ENCODE measurements at places on chromosomes 1 and 21.

DNA sequence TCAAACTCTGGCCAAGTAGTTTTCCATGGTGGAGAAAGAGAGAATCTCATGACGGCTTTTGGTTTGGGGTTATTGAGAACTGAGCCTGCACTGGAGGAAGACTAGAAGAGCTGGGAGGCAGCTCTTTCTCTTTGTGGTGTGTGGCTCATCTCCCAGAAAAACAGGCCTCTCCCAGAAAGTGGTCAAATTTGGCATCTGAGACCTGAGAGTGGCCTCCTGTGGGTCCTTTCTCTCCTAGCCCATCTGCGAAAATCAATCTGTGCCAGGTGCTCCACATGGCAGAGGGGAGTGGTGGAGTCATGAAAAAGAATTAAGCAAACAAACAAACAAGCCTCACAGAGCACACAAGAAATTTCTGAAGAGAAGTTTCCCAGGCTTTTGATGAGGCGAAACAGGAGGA, 305.0 kb downstream of the ST6GALNAC3 start:
- peak; percentile 15 for DNase-seq

GRCh38 chr1:201514466-201514865, 7.5 kb upstream of the CSRP1 start:
- DNase-seq, result no peak

GRCh38 chr1:213615226-213615916, 372.4 kb upstream of the PROX1 start:
- DNase-seq, result no peak

DNA sequence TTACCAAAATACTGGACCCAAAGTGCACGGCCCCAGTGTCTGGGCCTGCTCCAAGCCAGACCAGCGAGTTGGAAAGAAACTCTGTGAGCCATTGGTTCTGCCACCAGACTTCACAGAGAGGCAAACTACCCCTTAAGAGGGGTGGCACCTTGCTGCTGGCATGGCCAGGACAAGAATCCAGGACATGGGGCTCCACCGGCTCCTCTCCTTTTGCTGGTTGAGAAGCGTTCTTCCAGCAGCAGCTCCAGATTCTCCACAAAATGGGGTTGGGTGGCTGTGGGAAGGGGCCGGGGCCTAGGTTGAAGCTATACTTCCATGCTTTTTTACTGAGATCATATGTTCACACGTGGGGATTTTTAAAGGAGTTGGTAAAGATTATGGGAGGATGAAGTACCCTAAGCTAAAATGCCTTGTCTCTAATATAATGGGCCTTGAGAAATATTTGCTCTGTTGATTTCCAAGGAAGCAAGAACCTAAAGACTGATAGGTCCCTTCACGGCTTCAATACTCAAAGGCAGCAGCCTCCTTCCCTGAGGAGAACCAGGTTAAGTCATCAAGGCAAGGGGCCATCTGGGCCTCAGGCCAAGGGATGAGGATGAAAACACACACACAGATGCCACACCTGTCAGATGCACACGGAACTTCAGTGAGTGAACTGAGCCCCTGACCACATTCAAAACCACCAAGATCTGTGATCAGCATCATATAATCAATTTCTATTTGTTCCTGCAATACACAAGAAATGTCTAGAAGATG, 3.1 kb downstream of the C1orf198 start:
- no peak for DNase-seq

DNA sequence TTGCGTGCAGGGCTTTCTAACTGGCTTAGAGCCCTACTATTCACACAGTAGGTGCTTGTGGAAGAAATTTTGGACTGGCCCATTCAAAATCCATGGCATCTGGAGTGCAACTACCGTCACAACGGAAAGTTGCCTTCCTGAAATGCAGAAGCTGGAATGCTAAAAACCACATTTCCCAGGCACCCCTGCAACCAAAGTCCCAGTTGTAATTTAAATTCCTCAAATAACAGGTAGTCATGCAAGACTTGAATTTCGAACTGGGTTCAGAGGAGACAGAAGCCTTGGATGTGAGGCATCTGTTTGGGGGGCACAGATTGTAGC, 186.7 kb downstream of the TOMM20 start:
- DNase-seq, result peak; percentile 72

DNA sequence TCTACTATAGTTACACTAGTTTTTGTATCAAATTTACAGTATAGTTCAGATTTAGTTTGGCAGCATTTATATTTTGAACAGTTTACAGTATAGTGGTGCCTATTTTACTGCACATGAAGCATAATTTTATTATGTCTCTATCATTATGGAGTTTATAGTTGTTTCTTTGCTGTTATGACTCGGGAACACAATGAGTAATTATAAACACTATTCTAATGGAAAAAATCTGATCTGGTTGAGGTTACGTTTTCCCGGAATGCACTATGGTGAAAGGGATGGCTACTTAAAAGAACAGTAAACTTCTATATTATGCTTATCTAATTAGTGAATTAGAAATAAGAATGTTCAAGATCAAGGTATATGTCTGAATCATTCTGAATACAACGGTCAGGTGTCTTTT, 10.6 kb downstream of the LCA5L start:
- DNase-seq, result peak; percentile 39

DNA sequence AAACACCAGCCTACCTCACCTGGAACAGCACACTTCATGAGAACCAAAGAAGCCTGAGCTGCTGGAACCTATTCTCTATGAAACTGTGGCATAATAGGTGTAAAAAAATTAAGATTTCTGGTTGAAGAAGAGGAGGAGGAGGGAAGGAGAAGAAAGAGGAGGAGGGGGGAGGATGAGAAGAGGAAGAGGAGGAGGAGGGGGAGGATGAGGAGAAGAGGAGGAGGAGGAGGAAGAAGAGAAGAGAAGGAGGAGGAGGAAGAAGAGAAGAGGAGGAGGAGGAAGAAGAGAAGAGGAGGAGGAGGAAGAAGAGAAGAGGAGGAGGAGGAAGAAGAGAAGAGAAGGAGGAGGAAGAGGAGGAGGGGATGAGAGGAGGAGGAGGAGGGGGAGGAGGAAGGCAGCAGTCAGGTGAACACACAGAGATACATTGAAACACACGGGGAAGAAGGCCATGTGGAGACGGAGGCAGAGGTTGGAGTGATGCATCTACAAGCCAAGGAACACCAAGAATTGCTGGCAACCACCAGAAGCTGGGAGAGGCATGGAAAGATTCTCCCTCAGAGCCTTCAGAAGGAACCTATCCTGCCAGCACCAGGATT, 8.2 kb downstream of the ACTA1 start:
- DNase-seq, result no peak

GRCh38 chr1:201946224-201946908, at the start of gene LMOD1:
Gene LMOD1, minus strand, starts transcription at chr1:201946548. Its CDS starts 208 bp downstream, at chr1:201946340.
- peak; percentile 93 for DNase-seq

- peak; percentile 14 for DNase-seq
Measured at GRCh38 chr1:185373813-185374529, 56.9 kb upstream of the IVNS1ABP start.

GRCh38 chr1:81496349-81496748, 304.4 kb upstream of the ADGRL2 start:
- DNase-seq, result no peak

GRCh38 chr1:89637496-89637895, 4.6 kb downstream of the LRRC8C start:
- DNase-seq, result peak; percentile 74

DNA sequence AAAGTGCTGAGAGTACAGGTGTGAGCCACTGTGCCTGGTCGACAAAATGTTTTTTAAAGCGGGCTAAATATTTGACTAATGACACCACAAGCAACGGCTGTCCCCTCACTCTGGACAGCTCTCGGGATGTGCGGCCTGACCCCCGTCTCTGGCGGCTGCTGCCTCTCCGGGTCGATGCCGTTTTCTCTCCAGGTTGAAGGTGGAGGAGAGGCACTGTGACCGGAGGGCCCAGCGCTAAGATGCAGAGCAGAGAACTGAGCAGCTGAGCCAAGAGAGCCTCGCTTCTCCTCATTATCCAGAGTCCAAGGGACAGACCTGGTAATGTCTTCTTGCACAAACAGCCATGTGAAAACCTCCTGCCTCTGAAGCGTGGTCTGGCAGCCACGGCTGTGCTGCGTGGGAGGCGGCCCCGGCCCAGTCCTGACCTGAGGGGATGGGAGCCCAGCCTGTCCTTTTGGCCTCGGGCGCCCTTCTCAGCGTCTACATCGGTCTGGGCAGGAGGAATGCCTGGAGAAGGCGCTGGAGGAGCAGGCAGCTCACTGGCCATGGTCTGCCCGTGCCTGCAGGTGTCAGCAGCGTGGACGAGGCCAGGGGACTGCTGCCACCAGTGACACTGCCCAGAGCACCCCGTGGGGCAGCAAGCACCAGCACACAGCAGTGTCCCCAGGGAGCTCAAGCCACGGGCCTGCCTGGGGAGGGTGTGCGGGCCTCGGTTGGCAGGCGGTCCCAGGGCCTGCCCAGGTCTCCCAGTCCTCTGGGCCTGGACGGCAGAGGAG, 10.3 kb downstream of the MORN1 start:
- no peak for DNase-seq

DNA sequence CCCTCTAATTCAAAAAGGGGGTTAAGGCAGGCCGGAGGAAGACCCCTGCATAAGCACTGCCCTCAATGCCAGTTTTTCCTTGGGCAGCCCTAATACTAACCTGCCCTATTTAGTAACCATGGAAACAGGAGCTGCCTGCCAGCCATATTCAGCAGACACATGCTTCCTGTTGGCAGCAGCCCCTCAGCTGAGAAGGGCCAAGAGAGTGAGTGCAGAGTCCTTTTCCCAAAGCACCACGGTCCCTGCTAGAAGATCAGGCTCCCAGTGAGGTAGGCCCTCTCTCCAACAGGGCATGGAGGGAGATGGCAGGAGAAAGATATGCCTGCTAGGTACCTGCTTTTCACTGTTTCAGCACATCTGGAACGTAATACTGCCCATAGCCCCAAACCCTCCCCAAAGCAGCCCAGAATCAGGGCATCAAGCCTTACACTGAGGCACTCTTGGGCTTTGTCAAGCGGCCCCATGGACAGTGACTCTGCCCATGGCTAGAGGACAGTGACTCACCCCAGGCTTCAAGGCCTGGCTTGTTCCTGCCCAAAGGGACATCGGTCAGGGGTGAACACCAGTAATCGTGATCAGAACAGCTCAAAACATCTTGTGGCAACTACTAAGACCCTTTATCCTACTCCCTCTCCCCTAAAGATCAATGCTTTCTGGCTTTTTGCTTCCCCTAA, 64.5 kb downstream of the BCAR3 start:
- peak; percentile 44 for DNase-seq

DNA sequence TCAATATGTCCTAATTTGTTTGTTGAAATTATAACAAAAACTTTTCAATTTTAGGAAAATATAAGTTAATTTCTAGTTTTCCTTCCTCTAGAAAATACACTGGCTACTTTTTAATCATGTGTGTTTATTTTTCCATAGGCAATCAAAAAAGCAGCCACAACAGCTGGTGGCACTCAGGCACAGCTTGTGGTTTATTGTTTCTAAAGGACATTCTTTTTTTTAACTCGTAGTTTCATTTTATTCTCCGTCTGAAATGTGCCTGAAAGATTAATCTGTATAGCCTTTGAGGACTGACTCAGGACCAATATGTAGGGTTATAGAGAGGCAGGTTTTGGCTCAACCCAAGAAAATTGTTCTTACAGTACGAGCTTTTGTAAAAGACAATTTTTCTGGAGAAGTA, 20.7 kb upstream of the STX12 start:
- DNase-seq, result no peak

DNA sequence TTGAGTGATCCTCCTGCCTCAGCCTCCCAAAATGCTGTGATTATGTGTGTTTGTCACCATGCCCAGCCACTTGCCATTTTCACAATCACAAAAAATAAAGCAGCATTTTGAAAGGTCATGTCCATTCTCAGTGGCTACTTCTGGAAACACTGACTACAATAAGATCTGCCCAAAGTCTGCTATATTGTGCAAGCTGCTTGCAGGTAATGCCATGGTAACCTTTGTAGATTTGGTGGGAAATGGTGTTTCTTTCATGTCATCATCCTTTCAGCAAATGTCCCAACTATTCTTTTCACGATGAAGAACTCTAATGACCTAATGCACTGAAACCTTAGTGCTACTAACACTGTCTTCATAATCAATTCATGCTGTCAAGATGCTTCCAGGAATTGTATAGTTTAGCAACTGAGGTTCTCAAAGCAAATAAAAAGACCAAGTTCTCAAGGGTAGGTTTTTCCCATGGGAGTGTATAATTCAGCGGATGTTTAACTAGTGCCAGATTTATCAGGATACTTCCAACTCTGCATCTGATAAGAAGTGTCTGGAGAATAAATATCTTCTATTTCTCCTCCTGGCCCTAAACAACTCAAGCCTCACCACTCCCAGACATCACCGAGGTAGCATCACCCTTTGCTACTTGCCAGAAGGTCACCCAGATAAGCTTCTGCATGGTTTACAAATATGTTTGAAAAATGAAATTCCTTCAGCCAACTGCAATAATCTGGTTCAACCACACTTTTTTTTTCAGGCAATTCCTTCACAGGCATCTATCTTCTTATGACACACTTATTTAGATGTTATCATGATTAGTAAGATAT, 132.0 kb upstream of the ZC3H11B start:
- DNase-seq, result peak; percentile 86

GRCh38 chr1:200180821-200181220, 153.3 kb downstream of the NR5A2 start:
- peak; percentile 80 for DNase-seq

GRCh38 chr1:215842905-215843304, 275.8 kb downstream of the KCTD3 start:
- no peak for DNase-seq

- DNase-seq, result no peak
Measured at GRCh38 chr1:200038981-200039848, 11.7 kb downstream of the NR5A2 start.

- no peak for DNase-seq
Measured at GRCh38 chr1:177423090-177423489, 252.3 kb downstream of the BRINP2 start.

DNA sequence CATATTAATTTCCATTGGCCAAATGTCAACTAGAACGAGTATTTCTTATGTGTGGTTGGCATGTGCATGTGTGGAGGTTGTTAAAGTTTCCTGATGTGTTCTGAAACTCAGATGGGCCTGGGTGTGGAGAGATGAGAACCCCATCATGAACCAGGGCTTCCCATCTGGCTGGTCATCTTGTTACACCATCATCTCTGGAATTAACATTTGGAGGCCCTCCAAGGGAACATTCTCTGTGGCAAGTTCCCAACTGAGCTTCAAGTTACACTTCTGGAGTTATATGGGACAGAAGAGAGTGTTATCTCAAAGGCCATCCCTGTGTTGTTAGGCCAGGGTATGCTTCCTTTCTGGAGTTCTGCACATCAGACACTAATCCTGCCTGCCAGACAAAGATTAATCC, 183.6 kb downstream of the TTLL7 start:
- peak; percentile 94 for DNase-seq

DNA sequence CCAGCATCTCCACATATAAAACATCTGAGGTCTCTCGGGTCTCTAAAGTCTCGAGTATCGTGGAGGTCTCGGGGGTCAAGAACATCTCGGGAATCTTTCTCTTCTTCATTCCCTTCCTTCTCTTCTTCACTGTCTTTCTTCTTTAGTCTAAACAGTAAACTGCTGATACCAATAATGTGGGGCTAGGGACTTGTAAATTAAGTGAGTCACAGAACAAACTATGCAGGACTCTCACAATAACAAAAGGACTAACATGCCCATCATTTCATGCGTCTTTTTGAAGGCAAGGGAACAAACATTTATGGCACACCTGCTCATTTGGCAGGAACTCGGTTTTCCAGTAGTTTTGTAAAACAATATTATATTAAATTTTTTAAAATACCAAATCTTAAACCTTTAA, 32.4 kb downstream of the PRPF38A start:
- DNase-seq, result no peak

Data from fibroblast of lung (primary cell).